Stimulated activated CD4-positive, alpha-beta T cell treated with anti-CD3 and anti-CD28 coated beads, Interleukin-12 subunit alpha, Interleukin-12 subunit beta, amount 100 ng/mL, for 48 hours (primary cell): ENCODE measurements at places on chromosomes 13 and 19.

GRCh38 chr19:14559916-14560775 is 11.7 kb downstream of the NDUFB7 start:
- DNase-seq = no peak

DNA sequence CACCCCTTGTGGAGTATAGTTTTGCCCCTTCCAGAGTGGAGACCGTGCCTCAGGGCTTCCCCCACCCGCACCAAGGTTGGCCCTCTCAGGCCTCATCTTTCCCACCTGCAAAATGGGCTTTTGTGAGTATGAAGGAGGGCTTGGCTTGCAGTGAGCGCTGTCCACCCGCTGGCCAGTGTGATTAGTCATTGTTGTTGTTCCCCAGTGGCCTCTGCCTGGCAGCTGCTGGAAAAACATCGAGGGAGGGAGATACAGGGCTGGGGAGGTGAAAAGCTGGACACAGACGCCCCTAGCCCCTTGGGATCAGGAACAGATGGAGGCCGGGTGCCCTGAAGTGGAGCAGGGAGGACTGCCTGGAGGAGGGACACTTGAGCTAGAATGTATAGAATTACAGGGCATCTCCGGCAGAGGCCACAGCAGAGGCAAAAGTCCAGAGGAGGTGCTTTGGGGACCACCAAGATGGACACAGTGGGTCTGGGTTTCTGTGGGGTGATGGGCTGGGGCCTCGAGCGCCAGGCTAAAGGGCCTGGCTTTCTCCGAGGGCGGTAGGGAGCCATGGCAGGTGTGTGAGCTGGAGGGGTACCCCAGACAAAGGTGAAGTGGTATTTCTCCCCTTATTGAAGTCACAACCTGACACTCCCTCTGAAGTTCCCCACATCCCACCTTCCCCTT is 3.9 kb upstream of the IL12RB1 start:
- no peak for DNase-seq

DNA sequence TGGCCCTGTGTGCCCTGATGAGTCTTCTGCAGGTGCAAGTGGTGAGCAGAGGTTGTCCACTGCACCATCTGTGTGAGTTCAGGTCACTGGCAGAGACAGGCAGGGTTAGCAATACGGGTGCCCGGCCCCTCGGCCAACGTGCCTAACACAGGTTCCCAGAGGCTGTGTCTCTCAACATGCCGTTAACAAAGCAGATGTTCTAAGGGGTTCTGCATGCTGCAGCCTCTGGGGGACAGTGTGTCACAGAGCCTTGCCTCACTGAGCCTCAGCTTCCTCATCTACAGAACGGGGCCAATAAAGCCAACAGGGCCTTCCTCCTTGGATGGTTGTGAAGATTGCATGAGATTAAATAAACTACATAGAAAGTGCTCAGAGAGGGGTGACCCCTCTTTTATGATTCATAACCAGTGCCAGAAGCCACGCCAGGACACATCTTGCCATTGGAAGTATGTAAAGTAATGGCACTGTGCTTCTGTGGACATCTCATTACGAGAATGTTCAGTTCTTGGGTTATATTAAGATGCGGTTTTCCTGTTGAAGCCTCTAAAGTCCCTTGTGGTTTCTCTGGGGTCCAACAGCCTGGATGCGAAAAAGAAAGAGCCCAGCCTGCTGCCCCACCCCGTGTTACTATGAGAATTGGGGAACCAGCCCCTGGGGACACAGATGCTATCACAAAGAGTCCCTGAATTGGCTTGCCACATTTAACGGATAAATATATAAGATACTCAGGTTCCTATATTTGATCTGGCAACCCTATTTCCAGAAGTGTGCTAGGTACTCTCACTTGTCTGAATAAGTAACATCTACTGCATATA is 11.2 kb upstream of the ARHGEF18 start:
- no peak for DNase-seq

- DNase-seq = no peak
These were observed 239.7 kb upstream of the MAB21L1 start for GRCh38 chr13:35716186-35716585.
